Activated CD8-positive, alpha-beta memory T cell treated with anti-CD3 and anti-CD28 coated beads for 1 hour (primary cell): ENCODE measurements at places on chromosomes 3 and 15.

DNA sequence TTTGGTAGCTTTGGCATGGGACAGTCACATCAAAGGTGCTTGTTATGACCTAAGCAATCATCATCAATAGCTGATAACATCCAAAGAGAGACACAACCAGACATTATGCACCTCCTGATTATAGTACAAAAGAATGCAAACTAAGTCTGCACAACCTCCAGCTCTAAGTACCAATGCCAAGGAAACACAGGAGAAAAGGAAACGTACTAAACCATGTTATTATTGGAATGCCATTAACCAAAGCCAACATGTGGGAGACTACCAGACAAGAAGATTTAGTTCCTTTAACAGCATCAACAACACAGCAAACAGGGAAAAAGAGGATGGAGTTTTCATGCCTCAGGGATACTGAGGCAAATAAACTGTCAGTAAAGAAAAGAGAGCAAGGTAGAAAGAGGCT lies 61.4 kb downstream of the CD47 start:
- DNase-seq = no peak

- no peak for DNase-seq
Measured at GRCh38 chr3:13728487-13728886, 151.4 kb downstream of the WNT7A start.

GRCh38 chr3:65729555-65729954 lies 309.2 kb downstream of the MAGI1 start:
- no peak for DNase-seq

GRCh38 chr15:26630857-26631256 lies 142.0 kb downstream of the GABRB3 start:
- DNase-seq = no peak

- DNase-seq = no peak
Measured at GRCh38 chr3:41234823-41235721, 35.8 kb downstream of the CTNNB1 start.

GRCh38 chr3:141248064-141248463 lies 16.4 kb downstream of the PXYLP1 start:
- no peak for DNase-seq

DNA sequence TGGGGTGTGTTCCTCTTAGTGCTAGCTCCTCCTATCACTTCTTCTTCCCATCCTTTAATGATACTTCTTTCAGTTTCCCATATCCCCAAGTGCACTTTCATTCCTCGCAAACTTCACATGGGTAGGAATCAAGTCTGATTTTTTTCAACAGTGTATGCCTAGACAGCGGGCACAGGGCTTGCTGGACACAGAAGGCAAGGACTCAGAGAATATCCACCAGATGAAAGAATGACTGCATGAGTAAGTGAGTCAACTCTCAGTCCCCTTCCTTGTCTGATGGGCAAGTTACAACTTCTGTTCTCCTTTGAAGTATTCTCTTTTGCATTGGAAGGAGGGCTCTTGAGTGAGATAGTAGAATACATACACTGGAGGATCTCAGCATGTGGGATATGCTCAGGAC lies 3.1 kb upstream of the SQOR start:
- no peak for DNase-seq

DNA sequence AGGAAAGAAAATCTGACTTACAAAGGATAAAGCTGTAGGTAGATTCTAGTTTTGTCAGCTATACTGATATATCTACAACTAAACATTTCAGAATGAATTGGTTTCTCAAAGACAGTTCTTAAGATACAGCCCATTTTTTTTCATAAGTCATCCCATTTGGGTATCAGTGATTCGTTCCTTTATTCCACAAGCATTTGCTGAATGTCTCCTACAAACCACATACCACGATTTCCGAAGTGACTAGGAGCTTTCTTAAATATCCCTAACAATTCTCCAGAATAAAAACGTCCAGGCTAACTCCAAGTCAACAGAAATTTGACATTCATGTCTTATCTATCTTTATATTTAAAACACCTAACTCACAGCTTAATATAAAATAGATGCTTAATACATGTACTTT lies 59.8 kb downstream of the TP53BP1 start:
- DNase-seq = no peak

- DNase-seq = no peak
Measured at GRCh38 chr3:42013691-42014457, 52.0 kb upstream of the ULK4 start.

- no peak for DNase-seq
Measured at GRCh38 chr3:122786066-122786465, 7.6 kb downstream of the HSPBAP1 start.

DNA sequence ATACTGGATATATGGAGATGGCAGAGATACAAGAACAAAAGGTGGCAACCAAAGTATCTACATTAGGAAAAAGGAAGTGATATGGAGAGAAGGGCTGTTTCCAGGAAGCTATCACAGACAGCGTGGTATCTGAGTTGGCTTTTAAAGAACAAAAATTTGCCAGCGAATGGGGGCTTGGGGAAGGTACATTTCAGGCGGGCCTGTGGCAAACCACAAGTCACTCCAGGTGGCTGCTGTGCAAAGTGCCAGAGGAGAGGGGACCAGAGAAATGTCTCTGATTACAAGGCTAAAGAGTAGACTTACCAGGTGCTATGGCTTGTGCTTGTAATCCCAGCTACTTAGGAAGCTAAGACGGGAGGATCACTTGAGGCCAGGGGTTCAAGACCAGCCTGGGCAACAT lies 91.1 kb downstream of the MSL2 start:
- DNase-seq = no peak

GRCh38 chr15:29914511-29914926 lies 92.3 kb upstream of the TJP1 start:
- no peak for DNase-seq

DNA sequence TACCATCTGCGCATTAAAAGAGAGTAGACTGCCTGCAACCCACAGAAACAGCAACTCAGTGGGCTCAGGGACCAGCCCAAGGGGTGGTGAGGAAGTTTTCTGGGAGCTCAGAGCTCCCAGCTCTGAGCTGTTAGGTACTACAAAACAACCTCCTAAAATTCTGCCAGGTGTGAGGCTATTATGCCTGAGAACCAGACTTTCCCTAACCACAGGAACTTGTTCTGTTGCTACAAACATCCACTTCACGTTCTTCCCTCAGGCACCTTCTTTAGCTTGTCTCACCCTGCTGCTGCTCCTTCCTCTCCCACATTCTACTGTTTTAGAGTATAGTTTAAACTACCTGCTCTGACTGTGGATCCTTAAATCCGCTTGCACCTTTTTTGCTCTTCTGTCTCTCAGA lies 399.4 kb downstream of the ROBO1 start:
- DNase-seq = no peak

DNA sequence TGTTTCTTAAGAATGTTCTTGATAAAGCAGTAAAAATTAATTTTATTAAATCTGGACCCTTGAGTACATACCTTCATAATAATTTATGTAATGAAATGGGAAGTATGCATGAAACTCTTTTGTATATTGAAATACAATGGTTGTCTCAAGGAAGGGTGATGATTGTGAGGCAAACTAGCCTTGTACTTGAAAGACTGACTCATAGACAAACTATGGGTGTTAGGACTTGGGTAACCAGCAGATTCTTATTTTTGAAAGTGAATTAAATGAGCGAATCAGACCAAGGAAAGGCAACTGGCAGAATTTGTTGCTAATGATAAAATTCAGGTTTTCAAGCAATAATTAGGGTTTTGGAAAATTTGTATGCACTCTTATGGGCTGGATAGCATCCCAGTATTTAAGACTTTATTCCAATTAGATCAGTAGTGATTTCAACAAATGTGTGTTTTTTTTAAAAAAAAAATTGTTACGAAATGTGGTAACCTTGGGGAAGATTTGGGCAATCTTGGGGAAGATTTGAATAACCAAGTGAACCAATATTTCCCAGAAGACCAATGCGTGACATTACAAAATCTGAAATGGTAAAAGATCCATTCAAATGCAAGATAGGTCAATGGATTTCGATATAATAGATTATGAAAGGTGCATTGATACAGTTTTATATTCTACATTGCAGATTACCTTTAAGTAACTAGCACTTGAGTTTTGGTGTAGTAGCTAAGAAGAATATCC lies 42.0 kb downstream of the ATP2C1 start:
- DNase-seq = no peak
